ENCODE measurements at places on chromosomes 3 and 15.

DNA sequence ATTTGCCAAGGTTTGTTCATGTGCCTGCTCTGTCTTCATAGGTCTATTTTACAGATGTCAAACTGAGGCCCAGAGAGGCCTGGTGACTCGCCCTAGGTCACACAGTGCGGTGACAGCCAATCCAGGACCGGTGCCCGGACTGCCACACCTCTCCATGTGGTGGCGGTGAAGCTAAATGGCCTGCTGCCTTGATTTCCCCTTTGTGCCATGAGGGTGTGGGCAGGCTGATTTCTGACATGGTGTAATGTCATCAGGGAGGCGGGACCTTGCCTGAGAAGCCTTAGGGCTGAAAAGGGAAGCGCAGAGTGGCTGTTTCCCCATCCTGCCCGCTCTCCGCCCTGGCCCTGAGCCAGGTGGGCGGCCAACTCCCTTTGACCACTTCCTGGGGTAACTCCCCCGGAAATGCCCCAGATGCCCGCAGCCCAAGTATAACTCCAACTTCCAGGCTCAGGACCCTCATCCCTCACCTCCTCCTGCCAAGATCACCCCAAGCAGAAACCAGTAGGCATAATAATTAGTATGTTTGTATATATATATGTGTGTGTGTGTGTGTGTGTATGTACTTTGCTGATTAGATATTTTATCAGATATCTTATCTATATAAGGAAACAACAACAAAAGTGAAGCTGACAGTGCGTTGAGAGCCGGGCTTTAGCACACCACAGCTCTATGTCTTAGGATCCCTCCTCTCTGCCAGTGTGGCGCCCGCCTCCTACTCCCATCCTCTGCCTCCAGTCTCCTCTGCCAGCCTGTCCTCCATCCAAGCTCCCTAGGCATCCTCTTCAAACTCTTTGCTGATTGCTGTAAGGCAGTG lies 63.9 kb downstream of the IQSEC1 start:
- peak; percentile 82 for DNase-seq

DNA sequence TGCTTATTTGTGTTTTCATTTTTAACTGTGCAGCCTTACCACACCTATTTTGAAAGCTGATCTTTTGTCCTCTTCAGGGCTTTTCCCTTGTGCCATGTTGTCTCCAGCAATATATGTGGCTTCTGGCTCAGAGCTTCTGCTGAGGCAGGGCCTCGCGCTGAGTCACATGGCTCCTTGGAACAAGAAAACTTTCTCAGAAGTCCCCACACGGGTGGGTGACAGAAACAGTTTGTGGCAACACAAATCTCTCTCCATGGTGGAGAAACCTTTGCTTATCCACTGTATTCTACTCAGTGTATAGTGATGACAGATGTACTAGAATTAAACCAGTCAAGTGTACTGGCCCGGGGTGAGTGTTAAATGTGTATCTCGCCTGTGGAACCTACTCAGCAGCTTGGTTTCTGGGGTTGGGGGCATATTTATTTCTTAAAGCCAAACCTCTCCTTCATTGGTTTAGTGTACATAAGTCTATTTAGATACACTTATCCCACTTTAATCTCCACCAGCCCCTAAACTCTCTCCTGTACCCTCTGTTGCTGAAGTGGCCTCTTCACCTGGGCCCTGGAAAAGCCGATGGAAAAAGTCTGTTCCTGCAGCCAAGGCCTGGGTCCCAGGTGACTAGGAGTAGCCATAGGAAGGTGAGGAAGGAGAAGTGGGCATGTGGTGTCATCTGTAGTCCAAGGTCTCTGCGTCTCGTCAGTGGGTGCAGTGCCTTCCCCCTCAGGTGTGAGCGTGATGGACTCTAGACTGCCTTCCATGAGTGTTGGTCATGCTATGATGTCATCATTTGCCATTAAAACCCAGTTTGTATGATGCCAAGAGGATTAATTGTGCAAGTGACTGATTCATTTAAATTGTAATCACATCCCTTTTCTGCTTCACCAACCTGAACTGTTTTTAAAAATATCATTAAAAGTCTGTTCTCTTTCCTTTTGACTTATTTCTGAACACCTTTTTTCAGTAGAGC lies 3.2 kb upstream of the FBXL22 start:
- no peak for DNase-seq

DNA sequence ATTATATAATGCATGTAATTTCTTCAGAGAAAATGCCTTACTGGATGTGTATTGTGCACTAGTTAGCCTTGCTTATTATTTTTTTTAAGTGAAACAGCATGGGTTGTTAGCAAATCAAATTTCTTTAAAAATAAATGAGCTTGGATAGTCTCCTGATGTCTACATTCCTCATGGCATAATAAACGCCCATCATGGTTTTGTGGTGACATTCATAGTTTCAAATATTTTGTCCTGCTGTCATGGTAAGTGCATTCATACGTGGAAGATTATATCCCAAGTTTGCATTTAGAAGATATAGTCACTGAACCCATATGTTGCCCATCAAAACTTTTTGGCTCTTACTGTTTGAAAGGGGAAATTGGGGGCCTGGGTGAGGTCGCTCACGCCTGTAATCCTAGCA lies 130.7 kb downstream of the ALCAM start:
- no peak for DNase-seq

- DNase-seq: peak; percentile 32
Observed at GRCh38 chr3:157493627-157494550, 9.3 kb downstream of the VEPH1 start.

GRCh38 chr3:31530039-31530959 lies 2.4 kb upstream of the STT3B start:
- DNase-seq: no peak

- no peak for DNase-seq
Observed at GRCh38 chr15:101368086-101368780, 73.2 kb upstream of the SNRPA1 start.

- DNase-seq: no peak
Observed at GRCh38 chr3:151296226-151296625, 17.9 kb upstream of the P2RY14 start.

DNA sequence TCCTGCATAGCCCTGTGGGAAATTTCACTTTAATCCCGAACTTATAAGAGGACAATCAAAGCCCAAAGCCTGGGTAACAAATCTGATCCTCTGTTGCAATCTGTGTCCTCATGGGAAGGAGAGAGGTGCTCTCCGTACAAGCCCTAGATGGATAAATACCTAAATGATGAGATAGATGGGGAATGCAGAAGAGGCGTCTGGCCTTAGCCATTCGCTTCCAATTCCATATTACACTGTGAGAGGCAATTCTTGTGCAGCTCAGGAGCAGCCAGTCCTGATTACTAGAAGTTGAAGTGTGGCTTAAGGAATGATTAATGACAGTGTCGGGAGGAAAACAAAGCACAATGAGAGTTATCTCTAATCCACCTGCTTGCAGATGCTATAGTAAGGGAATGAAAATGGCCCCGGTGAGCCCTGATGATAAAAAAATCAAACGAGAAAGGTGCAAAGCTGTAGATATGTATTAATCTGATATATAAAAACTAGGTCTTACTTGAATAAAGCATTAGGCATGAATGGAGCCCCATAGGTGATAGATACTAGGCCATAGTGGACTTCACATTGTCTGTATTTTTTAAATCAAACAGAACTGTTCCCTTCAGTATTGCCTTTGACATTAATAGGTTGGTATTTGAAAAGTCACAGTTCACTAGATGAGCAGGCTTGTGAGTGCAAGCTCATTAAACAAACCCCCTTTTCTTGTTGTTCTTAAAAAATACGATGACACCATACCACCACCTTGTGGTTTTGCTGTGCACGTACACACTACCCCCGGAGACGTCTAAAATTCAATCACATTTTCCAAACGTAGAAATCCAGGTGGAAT lies 54.2 kb upstream of the TMCO5A start:
- no peak for DNase-seq

- peak; percentile 61 for DNase-seq
Observed at GRCh38 chr3:125116311-125117080, 60.7 kb upstream of the HEG1 start.

DNA sequence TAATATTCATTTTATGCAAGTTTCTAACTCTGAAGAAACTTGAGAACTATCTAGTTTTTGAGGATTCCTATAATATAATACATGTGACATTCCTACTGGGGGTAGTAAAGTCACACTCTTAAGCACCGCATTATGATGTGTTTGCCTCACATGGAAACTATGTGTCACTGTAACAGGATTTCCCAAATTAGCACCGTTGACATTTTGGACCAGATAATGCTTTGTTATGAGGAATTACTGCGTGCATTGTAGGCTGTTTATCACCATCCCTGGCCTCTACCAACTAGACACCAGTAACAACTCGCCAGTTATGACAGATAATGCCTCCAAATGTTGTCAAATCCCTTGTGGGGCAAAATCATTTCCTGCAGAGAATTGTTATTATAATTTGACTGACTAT lies 267.8 kb downstream of the RAP2B start:
- DNase-seq: no peak

DNA sequence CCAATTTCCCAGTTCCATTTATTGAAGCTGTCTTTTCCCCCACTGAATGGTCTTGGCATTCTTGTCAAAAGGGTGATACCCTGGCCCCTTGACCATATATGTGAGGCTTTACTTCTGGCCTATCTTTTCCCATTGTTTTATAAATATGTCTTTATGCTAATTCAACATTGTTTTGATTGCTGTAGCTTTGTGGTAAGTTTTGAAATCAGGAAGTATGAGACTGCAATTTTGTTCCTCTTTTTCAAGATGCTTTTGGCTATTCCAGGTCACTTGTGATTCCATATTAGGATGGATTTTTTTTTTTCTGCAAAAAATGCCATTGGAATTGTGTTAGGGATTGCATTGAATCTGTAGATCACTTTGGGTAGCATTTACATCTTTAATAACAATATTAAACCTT lies 141.2 kb upstream of the MANF start:
- DNase-seq: no peak

GRCh38 chr3:25782636-25782937 lies 656 bp downstream of the NGLY1 start:
- DNase-seq: no peak
